Activated CD8-positive, alpha-beta memory T cell treated with anti-CD3 and anti-CD28 coated beads for 48 hours (primary cell): ENCODE measurements at places on chromosomes 2 and 18.

GRCh38 chr2:110960954-110961353, 159.8 kb upstream of the BCL2L11 start:
- no peak for DNase-seq

- no peak for DNase-seq
Measured at GRCh38 chr2:99674090-99674489, 184.3 kb upstream of the REV1 start.

DNA sequence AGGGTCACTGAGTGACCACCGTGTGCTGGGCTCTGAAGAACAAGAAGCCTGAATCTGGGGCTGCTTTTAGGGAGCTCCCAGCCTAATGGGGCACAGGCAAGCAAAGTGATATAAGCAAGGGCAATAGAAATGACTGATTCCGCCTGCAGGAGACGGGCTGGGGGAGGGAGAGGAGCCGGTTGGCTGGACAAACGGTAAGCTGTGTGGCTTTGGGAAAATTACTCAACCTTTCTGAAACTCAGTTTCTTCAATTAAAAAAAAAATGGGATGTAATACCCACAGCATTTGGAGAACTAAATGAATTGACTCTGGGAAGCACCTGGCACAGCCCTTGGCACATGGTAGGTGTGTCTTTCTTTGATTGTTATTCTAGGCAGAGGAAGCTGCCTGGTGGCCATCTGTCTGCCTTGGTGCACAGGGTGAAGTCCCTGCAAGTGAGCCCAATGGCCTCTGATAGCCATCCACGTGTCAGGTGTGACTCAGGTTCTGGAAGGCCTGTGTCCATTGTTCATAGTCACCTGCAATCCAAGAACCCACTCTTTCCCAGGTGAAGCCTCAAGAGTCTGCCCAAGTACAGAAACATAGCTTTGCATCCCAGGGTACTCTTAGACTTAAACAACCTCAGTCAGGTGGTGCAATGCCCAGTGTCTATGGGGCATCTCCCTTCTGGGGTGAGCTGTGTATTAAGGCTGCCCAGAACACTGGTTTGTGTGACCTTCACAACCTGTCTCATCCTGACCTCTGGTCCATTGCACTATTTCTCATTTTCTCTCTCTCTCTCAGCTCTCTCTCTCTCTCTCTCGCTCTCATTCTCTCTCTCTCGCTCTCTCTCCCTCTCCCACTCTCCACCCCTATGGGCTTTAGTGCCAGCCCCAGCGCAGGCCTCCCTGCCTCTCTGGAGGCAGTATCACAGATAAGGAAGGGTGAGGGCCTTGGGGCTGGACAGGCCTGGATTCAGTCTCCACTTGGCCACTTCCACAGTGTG, 30.0 kb upstream of the NTSR2 start:
- DNase-seq: no peak

DNA sequence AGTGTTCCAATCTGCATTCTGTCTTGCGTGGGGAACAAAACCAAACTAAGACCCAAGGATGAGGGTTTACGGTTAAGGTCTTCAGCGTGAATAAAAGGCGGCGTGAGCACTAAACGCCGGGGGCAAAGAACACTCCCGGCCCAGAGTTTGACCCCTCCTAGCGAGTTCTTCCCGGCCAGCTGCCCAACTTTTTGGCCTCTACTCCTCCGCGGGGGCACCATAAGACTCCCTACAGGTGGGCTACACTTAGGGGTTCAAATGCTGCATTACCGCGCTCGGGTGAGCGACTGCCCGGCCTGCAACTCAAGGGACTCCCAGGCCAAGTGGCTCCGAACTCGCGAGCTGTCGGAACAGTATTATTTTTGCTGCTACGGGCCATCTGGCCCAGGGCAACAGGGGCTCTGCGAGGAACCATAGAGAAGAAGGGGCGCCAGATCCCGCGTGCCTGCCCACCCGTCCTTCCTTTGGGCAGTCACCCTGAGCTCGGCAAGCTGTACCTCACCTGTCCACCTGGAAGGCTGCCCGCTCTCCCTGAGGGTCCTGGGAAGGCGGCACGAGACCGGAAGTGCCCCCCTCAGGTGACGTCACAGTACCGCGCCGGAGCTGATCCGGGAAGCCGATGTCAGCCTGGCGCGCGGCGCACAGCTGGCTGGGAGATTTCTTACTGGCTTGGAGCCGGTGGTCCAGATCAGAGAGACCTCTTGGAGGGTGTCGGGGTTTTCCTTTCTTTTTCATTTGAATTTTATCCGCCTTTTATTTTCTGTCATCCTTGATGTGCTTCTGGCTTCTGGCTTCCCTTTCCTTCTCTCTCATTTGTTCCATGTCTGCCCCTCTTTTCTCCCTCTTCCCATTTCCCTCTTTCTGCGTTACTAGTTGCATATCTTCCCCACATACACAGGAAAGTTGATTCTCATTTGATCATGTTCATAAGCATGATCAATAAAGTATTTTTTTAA, at the start of gene LDAH:
TSS of gene LDAH (minus strand) at position 567 of the 956 bp plus-strand sequence. CDS start 21,638 bp downstream, outside the sequence.
- peak; percentile 81 for DNase-seq

- no peak for DNase-seq
Measured at GRCh38 chr2:186546846-186547245, 43.0 kb upstream of the ITGAV start.

GRCh38 chr2:102042196-102043081, 50.7 kb downstream of the IL1R2 start:
- no peak for DNase-seq

DNA sequence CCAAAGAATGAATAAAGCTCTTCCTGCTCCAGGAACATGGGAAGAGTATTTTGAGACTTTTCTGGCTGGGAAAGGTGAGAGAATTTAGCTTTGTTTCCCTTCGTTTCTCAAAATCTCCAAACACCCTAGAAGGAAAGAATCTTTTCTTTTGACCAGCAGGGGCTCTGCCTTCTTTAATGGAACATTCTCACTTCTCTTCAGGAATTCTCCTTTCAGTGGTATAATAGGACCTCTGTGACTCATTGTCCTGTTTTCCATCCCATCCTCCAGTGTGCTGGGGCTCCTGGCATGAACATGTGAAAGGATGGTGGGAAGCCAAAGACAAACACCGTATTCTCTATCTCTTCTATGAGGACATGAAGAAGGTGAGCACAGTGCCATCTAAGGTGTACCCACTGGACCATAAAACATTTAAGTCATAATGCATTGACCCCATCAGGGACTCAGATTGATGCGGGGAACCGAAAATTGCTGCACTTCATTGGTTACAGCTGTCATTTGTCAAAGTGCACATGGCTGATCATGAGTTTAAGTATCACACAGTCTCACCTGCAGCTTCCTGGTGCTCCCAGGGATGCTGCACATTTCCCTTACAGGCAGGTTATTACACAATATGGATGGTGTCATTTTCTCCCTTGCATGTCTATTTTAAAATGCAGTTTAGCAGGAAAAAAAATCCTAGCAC, 5.5 kb downstream of the SULT1C4 start:
- no peak for DNase-seq

DNA sequence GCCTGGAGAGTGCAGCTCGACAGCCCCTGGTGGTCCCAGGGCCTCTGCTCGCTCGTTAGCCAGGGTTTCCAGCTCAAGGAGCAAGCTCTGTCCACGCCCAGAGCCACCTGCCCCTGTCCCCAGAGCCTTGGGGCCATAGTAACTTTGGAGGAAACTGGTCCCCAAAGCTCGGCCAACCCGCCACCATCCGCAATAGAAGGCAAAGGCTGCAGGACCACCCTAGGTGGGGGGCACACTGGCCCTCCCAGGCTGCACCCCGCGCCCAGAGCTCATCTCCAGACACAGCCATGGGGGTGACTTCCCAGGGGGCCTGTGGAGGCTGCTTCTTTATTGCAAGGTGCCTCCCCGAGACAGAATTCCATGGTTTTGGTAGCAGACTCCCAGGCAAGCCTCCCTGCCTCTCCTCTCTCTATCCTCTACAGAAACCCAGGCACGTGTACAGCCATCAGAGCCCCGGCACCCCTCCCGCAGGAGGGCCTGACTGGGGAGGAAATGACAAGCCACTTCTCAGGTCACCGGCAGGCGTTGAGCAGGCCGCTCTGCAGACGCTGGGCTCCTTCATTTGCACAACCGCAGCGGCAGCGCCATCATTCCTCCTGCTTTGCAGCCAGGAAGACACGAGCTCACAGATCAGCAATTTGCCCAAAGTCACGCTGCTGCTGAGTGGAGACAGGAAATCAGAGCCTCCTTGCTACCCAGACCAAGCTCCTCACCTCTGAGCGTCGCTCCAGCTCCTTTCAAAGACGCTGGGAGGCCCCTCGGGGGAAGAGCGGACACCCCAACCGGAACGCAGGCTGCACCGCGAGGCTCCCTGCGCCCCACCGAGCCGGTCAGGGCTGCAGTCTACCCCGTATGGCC, 80.2 kb downstream of the NDUFA10 start:
- no peak for DNase-seq

GRCh38 chr2:45652090-45653031, 886 bp downstream of the PRKCE start:
- DNase-seq: peak; percentile 25

GRCh38 chr2:213818436-213818835, 534.2 kb downstream of the SPAG16 start:
- DNase-seq: no peak

- DNase-seq: no peak
Measured at GRCh38 chr2:171893196-171893823, 734 bp downstream of the SLC25A12 start.

DNA sequence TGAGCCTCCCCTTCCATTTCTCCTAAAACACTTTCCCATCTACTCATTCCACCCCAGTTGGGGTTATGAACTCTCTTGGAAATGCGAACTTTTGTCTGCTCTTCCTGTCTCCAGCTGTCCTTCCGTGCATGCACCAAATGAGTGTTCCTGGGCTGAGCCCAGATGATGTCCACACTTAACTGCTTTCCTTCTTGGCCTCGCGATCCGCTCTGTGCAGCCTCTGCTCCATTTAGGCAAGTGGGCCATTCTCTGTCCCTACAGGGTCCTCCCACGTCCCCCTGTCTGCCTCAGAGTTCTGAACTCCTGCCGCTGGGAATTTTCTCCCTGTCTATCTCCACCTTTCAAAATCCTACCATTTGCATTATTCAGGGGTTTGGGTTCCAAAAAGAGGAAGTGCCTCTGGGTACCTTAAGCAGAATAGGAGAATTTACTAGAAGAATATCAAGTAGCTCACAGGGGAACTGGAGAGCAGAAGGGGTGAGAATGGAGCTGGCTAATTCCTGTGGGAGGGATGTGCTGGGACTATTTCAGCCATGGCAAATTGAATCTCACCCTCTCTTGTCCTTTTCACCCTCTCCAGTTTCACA, 4.7 kb upstream of the NCK2 start:
- no peak for DNase-seq
